LoVo (cell line): ENCODE measurements at places on chromosomes 12 and 14.

DNA sequence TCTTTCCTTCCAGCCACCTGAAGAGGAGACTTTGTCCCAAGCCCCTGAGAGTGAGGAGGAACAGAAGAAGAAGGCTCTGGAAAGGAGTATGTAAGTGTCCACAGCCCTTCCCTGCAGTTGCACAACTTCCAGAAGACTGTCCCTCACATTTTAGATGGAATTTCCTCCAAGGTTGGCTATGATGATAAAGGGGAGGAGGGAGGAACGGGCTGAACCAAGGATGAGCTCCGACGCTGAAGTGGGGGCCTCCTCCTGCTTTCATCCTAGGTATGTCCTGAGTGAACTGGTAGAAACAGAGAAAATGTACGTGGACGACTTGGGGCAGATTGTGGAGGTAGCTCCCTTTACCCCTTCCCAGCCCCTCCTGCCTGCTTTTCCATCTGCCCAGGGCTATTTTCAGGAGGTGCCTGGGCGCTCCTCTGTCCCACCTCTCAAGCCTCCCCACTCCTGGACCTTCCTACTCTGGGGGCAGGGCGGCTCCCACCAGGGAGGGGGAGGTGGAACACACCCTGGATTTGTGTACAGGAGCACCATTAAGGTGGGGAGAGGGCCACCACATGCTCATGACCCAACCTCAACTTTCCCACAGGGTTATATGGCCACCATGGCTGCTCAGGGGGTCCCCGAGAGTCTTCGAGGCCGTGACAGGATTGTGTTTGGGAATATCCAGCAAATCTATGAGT is 2.3 kb downstream of the ARHGEF25 start:
- DNase-seq, result no peak

DNA sequence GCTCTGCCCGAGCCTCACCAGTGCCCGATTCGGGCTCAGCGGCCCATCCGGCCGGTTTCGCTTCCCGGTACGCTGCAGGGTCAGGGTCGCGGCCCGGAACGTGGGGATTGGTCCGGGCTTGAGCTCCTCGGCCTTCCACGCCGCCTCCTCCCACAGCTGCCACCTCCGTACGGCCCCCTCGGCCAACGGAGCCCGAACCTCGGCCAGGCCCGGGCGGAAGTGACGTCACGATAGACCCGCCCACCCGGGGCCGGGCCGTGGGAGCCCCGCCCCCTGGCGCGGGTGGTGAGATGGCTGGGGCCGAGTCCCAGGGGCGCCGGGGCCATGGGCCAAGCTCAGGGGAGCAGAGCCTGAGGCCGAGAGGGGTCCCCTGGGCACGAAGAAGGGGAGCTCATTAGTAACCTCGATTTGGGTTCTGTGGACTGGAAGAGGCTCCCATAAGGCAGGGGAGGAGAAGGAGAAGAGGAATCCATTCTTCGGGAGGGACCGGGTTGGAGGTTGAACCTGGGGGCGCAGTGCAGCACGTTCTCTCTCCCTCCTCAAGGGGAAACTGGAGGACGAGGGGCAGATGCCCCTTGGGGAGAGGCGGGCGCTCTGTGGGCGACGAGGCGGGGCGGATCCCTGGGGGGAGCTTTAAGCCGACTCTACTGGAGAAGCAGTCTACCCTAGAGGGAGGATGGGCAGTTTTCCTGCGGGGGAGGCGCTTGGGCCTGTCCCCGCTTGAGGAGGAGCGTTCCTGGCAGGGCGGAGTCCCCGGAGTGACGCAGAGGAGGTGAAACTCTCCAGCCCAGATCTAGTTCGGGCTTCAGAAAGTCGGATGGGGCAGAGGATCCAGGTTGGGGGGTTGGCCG is at the start of gene MLF2:
Gene MLF2, minus strand, starts transcription at position 221 of the 851 bp plus-strand sequence. CDS start 807 bp downstream, outside the sequence.
- DNase-seq, result peak; percentile 100

GRCh38 chr14:96309896-96310330 is 53.2 kb downstream of the ATG2B start:
- peak; percentile 3 for DNase-seq

DNA sequence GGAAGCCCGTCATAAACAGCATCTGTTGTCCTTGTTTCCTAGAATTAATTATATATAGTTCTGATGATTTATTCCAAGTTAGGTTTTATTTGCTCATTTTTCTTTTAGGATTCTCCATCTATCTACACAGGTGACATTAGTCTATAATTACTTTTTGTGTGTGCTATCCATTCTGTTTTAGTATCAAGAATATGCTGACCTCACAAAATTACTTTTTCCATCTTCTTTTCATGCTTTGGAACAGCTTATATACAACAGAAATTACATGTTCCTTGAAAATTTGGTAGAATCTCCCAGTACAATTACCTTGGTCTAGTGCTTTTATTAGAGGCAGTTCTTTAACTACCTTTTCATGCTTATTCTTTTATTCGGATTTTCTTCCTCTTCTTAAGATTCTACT is 54.3 kb upstream of the CATSPERB start:
- no peak for DNase-seq

- no peak for DNase-seq
Measured at GRCh38 chr14:49905989-49906388, 13.1 kb downstream of the ARF6 start.

DNA sequence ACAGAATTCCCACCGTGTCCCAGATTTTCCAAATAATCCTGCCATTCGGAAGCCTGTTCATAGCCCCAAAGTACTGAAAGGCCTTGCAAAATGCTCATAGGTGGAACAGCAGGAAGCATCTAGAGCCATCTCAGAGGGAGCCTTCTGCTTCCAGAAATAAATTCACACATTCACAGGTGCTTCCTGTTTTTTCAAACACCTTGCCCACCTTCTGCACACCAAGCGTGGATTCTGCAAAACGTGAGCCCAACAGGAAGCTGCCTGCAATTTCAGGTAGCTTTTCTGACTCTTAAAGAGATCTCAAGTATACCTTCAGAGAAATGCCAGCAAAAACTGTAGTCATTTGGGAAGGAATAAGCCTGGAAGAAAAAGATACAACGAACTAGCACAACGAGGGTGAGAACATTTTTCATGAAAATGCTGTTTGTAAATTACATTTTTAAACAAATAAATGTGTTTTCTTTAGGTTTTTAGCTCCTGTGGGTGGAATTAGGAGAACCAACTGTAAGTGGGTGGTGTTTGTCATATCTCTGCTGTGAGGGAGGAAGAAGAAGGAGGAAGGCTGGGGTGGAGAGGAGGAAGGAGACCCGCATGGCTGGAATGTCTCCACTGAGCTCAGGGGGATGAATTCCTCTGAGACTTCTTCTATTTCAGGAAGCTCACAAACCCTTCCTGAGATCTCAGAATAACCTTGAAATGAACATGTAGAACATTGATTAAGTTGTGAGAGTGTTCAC is at the start of gene IFNG-AS1:
Gene IFNG-AS1, plus strand, starts transcription at position 264 of the 737 bp plus-strand sequence.
- no peak for DNase-seq

DNA sequence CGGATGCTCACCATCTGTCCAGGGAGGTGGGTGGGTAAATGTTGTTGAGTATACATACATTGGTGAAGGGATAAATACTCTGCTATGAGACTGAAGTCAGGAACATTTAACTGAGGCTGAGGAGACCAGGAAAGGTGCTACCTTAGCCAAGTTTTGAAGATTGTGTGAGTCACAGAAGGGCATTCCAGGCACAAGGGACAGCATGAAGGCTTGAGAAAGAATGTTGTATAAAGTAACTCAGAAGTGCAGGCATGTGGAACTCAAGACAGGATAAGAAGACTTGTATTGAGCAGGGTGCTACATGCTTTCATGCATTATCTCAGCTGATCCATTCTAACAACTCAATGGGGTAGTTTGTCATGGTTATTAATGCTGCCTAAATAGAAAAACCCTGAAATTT is 112.7 kb downstream of the IPO8 start:
- no peak for DNase-seq

DNA sequence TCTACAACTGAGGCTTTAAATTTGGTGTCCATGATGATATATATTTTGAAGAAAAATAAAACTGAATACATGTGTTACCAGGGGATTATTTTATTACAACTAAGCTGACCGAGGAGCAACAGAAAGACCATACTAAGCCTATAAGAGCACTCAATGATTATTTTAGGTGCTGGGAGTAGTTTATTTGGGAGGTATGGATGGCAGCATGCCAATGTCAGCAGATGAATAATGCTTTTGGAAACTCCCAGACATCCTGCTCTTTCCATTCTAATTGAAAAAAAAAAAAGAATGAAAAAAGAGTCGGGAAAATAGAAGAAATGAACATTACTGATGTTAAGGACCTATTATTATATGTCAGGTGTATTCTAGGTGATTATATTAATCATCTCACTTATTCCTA is 441.2 kb downstream of the BTG1 start:
- DNase-seq, result no peak

GRCh38 chr12:117522559-117522958 is 161.1 kb upstream of the NOS1 start:
- no peak for DNase-seq

DNA sequence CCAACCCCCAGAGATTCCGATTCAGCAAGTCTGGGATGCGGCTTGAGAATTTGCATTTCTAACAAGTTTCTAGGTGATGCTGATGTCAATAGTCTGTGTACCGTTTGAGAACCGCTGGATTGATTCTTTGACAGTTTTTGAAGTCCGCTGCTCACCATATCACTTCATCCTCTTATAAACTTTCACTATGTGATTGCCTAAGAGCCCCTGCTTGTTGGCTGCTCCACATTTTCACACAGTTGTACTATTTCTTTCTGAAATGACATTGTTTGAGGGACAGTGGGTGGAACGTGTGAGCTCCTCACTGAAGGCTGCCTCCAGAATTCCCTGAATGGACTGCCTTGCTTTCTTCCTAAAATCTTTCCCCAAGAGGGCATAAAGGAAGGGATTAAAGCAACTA is 7.7 kb downstream of the C3AR1 start:
- DNase-seq, result no peak

DNA sequence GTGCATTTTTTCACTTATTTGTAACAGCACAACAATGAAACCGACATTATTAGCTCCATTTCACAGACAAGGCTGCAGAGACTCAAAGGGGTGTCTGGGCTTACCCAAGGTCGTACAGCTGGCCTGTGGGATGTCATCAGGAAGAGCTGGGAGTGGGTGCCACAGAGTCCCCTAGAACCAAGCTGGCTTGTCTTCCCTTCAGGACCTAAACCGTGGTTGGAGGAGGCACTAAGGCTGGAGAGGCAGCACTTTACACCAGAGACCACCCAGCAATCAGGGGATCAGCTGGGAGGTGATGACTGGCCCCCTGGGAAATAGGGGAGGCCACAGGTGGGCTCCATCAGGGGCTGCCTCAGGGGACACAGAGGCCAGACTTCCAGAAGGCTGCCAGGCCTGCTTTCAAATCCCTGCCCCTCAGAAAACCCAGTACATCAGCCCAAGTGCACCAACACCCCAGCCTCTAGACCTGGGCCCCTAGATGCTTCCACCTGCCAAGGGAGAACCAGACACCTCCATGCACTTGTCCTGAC is 28.3 kb downstream of the DIO3 start:
- no peak for DNase-seq

GRCh38 chr12:49942512-49942893 is 8.0 kb upstream of the AQP2 start:
- DNase-seq, result no peak

- DNase-seq, result peak; percentile 81
Measured at GRCh38 chr14:73740618-73741326, 26.6 kb upstream of the PNMA1 start.

- peak; percentile 45 for DNase-seq
Measured at GRCh38 chr14:23172096-23172495, 11.4 kb downstream of the SLC7A8 start.

GRCh38 chr12:6278439-6279255 is 31.8 kb upstream of the PLEKHG6 start:
- peak; percentile 99 for DNase-seq

DNA sequence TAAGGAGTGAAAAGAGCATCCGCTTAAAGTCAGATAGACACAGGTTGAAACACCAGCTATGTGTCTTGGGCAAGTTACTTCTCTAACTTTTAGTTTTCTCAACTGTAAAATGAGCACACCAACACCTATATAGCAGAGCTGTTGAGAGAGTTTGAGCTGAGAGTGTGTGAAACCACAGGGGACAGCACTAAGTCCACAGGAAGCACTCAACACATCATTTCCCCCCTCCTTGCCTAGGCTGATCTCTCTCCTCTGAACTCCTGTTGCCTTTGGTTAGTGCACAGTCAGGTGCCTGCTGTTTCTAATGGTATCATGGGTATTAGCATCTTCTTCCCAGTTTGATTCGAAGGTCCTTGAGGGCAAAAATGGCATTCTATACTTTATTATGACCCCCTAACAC is 176.7 kb downstream of the DPF3 start:
- DNase-seq, result no peak

DNA sequence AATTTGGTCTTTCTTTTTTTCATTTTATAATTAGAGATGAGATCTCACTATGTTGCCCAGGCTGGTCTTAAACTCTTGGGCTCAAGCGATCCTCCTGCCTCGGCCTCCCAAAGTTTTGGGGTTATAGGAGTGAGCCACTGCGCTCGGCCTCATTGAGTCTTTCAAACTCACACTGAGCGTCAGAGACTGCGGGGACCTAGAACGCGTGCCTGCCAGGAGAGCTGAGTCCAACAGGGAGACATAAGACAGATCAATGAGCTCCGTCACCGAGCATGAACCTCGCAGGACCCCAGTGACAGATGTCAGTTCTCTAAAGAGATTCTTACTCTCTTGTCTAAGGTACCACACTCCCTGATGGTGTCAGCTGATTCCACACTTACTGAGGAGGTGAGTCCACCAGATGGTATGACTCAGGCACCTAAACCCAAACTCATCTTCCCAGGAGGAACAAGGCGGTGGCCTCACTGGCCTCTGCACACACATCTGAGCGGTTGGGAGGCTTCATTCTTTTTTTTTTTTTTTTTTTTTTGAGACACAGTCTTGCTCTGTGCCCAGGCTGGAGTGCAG is 58.9 kb downstream of the CCDC88C start:
- no peak for DNase-seq

- no peak for DNase-seq
Measured at GRCh38 chr12:117724543-117724942, 244.2 kb downstream of the KSR2 start.

- DNase-seq, result no peak
Measured at GRCh38 chr12:78118036-78118435, 287.3 kb downstream of the NAV3 start.

- DNase-seq, result no peak
Measured at GRCh38 chr14:100261621-100262020, 22.7 kb downstream of the YY1 start.

GRCh38 chr12:52741375-52742195 is 35.6 kb downstream of the KRT76 start:
- DNase-seq, result peak; percentile 85

DNA sequence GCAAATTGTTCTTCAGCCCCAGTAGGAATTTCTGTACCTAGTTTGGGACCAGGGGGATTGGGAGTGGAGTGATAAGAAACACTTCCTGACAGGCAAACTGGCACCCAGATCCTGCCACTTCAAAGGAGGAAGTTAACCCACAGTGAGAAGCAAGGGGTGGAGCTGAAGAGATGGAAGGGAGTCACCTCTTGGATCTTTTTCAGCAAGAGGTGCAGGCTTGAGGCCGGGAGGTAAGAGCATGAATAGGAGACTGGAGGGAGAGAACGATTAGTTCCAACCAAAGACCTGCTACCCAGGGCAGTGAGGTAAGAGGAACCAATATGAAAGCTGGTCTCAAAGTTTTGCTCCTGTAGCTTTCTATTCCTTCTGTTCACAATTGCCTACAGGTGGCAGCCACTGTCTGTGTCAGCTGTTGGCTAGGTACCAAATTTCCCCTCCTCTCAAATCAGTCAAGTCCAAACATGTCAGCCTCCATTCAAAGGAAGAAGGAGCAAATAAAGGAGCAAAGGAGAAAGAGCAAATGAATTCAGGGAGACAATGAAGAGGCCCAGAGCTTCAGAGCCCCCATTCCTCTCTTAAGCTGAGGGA is 14.9 kb upstream of the TAC3 start:
- DNase-seq, result peak; percentile 71

- DNase-seq, result no peak
Measured at GRCh38 chr12:5017638-5018348, 25.9 kb upstream of the KCNA5 start.
